ENCODE measurements at places on chromosomes 4 and X.

DNA sequence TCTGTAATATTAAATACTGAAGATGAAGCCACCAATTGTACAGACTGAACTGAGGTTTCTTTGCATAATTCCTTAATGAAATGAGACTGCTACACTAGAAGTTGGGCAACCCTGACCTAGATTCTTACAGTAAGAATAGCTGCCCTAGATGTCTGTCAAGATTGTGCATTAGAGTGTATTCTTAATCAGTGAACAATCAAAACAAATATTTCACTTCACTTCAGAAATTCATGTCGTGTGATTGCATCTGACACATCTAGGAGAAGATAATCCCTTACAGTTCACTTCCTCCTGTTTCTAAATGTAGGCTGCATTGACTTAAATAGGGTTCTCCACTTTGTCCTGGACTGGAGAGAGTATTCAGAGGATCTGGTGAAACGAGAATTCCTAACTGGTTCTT lies 283.1 kb downstream of the HNRNPD start:
- no peak for DNase-seq

DNA sequence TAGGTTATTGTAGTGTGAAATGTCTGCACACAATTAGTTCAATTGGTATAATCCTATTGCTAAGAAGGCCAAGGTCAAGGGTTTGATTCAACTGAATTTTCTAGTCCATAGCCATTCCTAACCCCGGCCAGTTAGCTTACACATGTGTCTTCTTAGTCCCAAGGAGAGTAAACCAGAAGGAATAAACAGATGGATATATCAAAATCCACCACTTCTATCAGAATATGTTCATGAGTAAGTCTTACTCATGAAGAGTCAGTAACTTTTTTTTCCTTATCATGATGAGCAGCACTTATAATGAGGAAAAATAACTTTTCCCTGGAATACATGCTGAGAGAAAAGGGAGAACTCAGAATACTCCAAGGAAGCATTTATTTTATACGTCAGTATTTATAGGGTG lies 9.5 kb downstream of the HHIP start:
- no peak for DNase-seq

DNA sequence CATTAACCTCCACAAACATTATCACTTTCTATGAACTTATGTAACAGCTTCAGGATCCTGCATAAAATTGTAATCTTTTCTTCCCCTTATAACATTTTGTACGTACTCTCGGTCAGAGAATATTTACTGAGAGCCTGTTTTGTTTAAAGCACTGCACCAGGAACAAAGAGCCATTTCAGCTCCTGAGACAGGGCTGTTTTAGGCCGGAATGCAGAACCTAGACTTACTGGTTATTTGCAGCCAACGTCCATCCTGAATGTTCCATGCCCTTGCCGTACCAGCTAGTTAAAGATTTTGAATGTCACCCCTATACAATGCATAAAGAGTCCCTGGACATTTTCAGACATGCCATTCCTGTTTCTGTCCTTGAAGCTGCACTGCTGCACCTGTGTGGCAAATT lies 248.8 kb downstream of the PCDH7 start:
- no peak for DNase-seq

DNA sequence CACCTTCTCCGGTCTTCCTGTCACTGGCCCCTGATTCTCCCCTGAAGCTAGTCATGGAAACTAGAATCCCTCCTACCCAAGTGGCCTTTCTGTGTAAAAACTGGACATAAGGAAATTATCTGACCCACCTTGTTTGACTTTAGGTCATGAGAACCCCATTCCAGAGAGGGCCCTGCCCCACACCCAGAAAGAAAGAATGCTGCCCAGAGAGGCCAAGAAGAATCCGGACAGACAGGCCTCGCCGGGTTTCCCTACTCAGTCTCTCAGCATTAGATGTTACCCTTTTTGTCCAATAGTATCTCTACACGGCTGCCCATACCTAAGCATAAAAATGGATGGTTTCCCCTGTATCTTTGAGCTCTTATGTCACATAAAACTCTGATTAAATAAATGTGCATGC lies 83.3 kb upstream of the HELT start:
- no peak for DNase-seq

- DNase-seq, result no peak
Measured at GRCh38 chr4:2684486-2684885, 71.7 kb downstream of the TNIP2 start.

- DNase-seq, result no peak
Measured at GRCh38 chr4:45331802-45332201, 605.4 kb upstream of the GNPDA2 start.

DNA sequence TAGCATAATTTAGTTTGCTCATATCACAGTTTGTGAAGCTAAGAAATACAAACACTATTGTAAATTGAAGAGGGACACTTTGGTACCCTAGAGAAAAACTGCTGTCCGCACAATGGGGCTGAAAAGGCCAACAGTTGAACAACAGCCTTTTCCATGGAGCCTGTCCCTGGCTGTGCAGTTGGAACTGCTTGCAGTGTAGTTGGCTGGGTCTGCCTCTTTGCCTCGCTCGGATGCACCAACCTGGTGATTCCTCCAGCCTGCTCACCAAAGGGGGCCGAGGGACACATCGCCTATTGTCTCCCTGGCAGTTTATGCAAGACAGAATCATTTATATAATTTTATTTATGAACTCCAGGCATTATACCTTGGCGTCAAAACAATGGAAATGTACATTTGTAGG lies 16.5 kb upstream of the GALNT7 start:
- DNase-seq, result no peak

DNA sequence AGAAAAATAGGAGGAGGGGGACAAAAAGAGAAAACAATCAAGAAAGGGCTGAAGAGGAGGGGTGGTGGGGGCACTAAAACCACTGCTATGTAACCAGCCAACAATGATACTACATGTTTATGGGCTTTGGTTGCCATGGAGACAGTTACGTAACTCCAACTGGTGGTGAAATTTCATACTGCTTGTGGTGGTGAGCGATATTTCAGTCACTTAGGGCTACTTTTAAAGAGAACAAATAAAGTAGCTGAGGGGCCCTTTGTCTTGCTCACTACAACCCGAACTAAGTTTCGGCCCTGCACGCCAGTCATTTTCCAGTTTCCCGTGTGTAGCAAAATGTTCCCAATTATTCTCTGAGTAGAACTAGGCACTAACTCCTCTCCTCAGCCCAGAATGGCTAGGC lies 275.2 kb upstream of the EDA2R start:
- DNase-seq, result no peak

GRCh38 chr4:37561803-37562207 lies 124.4 kb downstream of the RELL1 start:
- DNase-seq, result no peak

DNA sequence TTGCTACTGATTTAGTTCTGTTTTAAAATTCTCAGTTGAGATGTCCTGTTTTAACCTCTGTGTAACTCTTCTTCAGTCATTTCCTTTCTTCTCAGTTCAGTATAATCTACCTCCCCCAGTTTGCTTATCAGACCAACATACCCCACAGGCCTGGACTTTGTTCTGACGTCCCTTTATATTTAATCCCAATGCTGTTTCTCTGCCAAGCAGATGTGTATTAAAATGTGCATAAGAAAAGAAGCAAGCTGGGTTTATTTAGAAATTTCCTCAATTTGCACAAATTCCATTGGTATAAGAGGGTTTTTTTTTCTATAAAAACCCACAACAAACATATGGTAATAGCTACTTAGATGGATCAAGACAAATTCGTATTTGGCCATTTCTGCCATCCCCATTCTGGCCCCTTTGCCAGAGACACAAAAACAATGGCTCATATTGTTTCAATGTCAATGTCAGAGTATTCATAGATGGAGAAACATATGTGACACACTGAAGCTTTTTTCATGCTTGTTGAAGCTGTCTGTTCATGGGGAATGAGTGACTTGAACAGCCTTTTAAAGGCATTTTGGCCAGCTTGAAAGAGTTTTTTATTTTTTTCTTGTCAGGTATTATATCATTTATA lies 24.5 kb downstream of the HCCS start:
- no peak for DNase-seq

- peak; percentile 33 for DNase-seq
Measured at GRCh38 chrX:118823263-118824172, at the start of gene ZCCHC12. ZCCHC12 (plus strand) TSS chrX:118823824; CDS start chrX:118825245, 1,421 bp downstream.

DNA sequence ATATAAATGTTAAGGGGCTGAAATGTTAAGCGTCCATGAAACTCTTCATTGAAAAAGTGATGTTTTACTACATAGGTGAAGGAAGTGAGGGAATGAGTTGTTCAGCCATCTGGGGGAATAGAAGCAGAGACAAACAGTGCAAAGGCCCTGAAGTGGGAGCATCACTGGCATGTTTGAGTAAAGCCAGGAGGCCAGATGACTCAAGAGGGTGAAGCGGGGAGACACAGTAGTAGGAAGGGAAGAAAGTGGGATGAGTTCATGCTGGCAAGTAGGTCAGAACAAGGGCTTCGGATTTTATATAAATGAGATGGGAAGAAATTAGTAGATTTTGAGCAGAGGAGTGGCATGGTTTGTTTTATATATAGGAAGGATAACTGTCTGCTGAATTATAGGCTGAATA lies 112.5 kb upstream of the MAP9 start:
- no peak for DNase-seq

DNA sequence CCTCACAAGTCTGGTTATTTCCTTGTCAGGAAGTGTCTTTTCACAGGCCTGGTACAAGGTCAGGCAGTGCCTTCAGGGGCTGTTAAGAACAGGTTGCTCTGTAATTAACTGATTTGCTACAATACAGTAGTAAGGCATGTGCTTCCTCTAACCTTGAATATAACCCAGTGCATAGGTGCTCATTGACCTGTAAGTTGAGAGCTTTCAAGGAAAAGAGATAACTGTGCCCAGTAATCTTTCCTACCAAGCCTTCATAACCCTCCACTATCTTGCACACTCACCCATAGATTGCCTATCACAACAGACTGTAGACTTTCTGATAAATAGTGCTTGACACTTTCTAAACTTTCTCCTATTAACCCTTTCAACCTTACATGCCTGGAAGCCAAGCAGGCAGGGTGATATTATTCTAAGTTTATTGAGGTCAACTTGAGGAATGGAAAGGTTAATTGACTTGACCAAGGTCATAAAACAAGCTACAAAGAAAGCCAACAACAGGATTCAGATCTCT lies 148.1 kb downstream of the PPARGC1A start:
- no peak for DNase-seq

- no peak for DNase-seq
Measured at GRCh38 chr4:1370321-1371124, 23.5 kb downstream of the UVSSA start.

GRCh38 chr4:76256968-76257367 lies 5.4 kb downstream of the FAM47E start:
- DNase-seq, result no peak

GRCh38 chrX:352582-353314 lies 34.0 kb downstream of the PPP2R3B start:
- DNase-seq, result no peak

DNA sequence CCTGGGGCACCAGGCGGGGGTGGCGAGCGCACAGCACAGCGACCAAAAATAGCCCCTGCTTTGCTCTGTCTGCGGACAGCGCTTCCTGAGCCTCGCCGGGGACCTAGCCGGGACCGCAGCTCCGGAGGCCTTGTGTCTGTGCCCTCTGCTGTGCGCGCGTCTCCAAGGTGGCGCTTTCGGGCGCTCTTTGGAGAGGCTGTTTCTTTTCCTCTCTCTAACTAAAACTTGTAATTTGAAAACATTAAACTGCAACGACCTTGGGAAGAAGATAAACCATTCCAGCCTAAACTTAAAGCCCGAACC lies 3.4 kb downstream of the ARX start:
- DNase-seq, result no peak

- peak; percentile 2 for DNase-seq
Measured at GRCh38 chr4:79603681-79604080, 195.7 kb upstream of the GK2 start.

DNA sequence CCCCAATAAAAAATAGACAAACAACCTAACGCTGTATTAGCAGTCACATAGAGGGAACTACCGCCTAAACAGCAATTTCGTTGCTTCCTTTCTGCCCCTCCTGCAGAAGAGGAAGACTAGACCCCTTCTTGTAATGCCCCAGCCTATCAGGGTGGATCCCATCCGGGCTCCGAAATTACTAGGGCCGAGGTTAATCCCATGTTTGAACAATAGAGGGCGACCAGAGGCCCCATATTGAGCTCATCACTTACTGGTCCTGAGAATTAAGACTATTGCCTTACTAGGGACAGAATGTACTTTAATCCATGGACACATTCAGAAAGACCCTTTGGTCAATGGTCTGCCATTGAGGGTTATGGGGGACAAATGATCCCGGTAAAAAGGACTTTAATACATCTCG lies 11.8 kb upstream of the ZNF630 start:
- DNase-seq, result peak; percentile 62

DNA sequence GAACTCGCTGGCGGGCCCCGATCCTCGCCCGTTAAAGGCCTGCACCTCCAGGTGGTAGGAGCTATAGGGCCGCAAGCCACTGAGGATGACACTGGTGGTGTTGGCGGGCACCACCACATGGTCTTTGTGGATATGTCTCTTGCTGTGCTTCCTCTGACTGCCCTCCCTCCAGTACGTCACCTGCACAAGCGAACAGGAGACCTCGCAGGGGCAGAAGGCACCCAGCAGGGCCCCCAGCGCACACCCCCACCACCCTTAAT lies 20.7 kb downstream of the L1CAM start:
- no peak for DNase-seq

- no peak for DNase-seq
Measured at GRCh38 chrX:103830848-103831247, 1.2 kb downstream of the RAB9B start.

DNA sequence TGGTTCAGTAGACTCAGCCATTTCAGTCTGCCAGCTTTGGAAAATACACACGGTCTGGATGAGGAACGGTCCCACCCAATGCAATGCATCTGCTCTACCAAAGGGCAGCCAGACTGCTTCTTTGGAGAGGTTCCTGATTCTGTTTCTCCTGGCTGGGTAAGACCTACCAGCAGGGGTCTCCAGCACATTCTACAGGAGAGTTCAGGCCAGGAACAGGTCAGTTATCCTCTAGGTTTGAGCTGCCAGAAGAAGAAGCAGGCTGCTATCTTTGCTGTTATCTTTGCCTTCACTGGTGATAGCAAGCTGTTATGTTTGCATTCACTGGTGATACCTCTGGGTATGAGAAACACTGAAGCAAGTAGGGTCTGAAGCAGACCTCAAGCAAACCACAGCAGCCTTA lies 45.5 kb upstream of the PBDC1 start:
- peak; percentile 7 for DNase-seq

- DNase-seq, result no peak
Measured at GRCh38 chr4:38948551-38948950, 80.9 kb downstream of the FAM114A1 start.

GRCh38 chr4:121181493-121181892 lies 17.4 kb upstream of the TNIP3 start:
- DNase-seq, result no peak

- DNase-seq, result no peak
Measured at GRCh38 chr4:57131849-57132742, 21.9 kb upstream of the IGFBP7 start.

DNA sequence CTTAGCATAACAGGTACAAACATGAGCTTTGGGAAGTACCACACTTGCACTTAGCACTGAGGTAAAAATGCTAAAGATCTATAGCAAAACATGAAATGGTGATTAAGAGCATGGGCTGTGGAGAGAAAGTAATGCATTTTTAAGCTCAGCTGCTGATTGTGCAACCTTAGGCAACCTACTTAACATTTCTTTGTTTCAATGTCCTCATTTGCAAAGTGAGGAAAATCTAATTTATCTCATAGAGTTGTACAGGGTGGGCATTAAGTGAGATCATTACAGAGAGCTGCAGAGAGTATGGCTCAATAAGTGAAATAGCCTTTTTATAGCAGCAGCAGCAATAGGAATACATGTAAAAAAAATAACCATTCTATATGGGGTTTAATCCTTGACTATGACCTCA lies 87.0 kb downstream of the PAK3 start:
- DNase-seq, result no peak
